ENCODE measurements at places on chromosomes 12 and 14.

DNA sequence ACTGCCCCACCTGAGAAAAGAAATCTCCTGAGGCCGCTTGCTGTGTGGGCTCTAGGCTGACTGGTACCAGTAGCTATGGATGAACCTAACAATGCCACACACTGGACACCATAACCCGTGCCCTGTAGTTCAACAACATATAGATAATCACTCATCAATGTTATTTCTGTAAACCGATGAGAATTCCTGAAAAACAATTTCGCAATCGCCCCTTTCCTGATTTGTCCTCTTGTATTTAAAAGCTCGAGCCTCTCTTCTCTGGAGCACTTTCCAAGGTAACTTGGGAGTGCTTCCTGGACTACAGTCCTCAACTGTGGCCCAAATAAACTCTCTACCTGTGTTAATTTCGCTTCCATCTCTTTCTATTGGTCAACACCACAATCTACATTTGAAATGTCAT lies 26.1 kb upstream of the PPP2R5C start:
- DNase-seq = no peak

GRCh38 chr14:23932639-23933038 lies 20.9 kb upstream of the DHRS4 start:
- no peak for DNase-seq

GRCh38 chr12:76318773-76319594 lies 29.2 kb downstream of the BBS10 start:
- no peak for DNase-seq

- DNase-seq = no peak
Observed at GRCh38 chr14:85601246-85601645, 71.3 kb downstream of the FLRT2 start.

DNA sequence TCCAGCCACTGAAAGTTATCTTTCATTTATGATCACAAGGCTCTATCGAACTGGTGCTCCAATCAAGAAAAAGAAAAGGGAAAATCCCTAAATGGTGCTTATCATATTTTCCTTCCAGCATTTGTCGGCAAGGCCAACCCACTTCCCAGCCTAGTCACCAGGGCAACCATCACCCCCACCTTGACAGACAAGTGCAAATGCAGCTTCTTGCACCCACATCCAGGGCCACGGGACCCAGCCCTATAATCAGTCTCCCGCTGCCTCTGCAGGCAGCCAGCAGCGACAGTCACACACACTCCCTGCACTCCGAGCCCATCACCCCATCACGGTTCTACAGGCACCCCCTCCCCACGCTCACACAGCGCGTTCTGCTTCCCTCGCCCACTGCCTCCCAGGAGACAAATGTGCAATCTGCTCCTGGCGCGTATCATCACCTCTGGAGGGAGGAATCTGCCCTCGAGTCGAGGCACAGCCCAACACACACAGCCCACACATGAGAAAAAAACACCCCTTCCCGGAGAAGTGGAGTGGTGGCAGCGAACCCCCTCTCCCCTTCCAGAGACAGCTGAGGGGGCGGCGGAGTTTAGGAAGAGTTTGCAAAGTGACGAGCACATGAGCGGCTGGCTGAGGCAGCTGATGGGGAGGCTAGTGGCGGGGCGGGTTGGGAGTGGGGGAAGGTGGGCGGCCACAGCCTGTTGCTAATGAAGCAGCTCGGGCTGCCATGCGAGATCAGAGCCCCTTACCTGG lies 9.3 kb upstream of the PPP4R4 start:
- DNase-seq = no peak

Data from activated T-cell treated with anti-CD3 and anti-CD28 coated beads for 24 hours (primary cell).